ENCODE measurements at places on chromosomes 12 and 14.

- H3K36me3 ChIP-seq = no peaks in the 10 kb centered on the region
- no peak for DNase-seq
- H3K27me3 ChIP-seq = no peaks in the 10 kb centered on the region
- H3K4me3 ChIP-seq = no peak overlapping the region
- no peaks in the 10 kb centered on the region for H3K4me1 ChIP-seq
- no peak overlapping the region for H3K27ac ChIP-seq
Observed at GRCh38 chr12:2492236-2492635, 302.5 kb upstream of the FKBP4 start.

DNA sequence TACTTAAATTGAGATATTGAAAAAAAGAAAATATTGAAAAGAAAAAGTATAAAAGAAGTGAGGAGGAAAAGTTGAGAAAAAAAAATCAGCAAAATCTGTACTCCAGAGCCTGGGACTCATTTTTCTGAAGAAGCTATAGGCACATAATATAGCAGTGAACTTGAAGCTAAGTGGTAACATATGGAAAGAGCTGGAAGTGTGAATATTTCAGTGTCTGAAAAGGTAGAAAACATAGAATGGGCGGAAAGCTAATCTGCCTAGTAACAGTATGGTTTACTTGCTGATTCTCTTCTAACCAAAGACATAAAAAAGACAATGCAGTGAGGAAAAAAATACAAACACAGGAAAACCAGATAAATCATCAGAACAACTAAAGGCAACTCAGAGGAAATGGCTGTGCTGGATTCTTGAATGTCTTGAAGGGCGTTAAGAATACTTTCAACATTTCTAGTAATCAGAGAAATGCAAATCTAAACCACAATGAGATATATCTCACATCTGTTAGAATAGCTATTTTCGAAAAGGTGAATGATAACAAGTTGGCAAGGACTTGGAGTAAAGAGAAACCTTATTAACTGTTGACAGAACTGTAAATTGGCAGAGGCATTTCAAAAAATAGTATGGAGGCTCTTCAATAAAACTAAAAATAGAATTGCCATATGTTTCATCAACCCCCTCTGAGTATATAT lies 784.6 kb downstream of the LRFN5 start:
- H3K27ac ChIP-seq = no peak overlapping the region
- no peaks in the 10 kb centered on the region for H3K27me3 ChIP-seq
- H3K36me3 ChIP-seq = no peaks in the 10 kb centered on the region
- no peak overlapping the region for H3K4me3 ChIP-seq
- no peaks in the 10 kb centered on the region for H3K4me1 ChIP-seq

GRCh38 chr12:116601933-116602810 lies 43.0 kb downstream of the MAP1LC3B2 start:
- no peak overlapping the region for H3K27ac ChIP-seq
- H3K27me3 ChIP-seq = no peaks in the 10 kb centered on the region
- H3K4me1 ChIP-seq = peaks cover 37% of the 10 kb centered on the region
- DNase-seq = no peak

DNA sequence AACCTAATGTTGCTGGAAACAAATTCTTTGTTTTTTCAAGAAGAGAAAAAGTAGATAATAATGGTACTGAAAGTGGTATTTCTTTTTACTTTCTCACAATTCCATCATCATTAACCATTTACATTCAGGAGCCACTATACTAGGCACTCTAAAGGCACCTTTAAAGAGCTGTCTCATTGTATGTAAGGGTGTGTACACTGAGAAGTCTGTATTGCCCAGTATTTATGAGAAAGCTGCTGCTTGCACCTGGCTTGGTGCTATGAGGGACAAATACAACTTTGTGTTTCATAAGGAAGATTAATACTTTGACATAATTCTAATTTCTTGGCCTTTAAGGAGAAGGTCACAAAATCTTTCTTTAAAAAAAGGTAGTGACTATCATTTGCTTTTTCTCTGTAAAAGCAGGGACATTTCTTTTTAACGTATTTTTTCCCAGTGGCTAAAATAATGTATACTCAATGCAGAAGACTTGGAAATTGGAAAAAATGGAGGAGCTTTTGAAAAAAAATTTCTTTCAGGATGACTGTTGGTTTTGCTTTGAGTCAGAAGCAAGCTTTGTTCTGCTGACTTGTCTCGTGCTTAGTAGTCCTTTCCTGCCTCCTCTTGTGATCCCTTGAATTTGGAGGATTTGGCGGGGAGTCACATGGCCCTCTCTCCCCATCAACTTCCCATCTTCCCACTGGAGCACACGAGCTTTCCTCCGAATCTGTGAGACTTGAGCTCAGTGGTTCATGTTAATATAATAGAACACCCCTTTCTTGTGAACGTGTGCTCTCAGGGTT lies 50.1 kb downstream of the RASSF3 start:
- no peaks in the 10 kb centered on the region for H3K36me3 ChIP-seq
- H3K4me1 ChIP-seq = peaks cover 7% of the 10 kb centered on the region
- DNase-seq = no peak
- no peak overlapping the region for H3K27ac ChIP-seq
- no peak overlapping the region for H3K4me3 ChIP-seq

- H3K27me3 ChIP-seq = no peaks in the 10 kb centered on the region
- H3K4me1 ChIP-seq = no peaks in the 10 kb centered on the region
- DNase-seq = no peak
Observed at GRCh38 chr12:110661337-110661972, 27.5 kb downstream of the HVCN1 start.

DNA sequence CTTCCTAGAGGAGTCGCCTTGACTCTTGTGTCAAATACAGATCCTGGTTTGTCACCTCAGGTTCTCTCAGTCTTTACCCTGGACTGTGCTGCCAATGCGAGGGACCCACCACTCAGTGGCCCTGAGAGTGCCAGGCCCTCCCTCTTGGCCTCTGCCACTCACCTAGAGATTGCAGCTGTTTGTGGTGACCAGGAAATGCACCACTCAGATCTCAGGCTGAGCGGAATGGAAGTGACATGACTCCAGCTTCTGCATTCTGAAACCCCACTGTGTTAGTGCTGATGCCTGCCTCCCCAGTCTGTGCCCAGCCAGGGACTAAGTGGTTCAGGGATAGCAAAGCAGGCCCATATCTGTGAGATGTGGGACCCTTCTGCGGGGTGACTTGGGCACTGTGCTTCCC lies 27.8 kb upstream of the NEDD1 start:
- no peak overlapping the region for H3K4me3 ChIP-seq
- no peaks in the 10 kb centered on the region for H3K4me1 ChIP-seq
- no peaks in the 10 kb centered on the region for H3K36me3 ChIP-seq

GRCh38 chr14:29709490-29709889 lies 218.2 kb downstream of the PRKD1 start:
- no peak overlapping the region for H3K4me3 ChIP-seq
- no peak overlapping the region for H3K27ac ChIP-seq
- 0 out of 2 replicates have a peak, but pooled peaks cover 2% of the 10 kb centered on the region for H3K36me3 ChIP-seq
- H3K4me1 ChIP-seq = no peaks in the 10 kb centered on the region
- no peak for DNase-seq

DNA sequence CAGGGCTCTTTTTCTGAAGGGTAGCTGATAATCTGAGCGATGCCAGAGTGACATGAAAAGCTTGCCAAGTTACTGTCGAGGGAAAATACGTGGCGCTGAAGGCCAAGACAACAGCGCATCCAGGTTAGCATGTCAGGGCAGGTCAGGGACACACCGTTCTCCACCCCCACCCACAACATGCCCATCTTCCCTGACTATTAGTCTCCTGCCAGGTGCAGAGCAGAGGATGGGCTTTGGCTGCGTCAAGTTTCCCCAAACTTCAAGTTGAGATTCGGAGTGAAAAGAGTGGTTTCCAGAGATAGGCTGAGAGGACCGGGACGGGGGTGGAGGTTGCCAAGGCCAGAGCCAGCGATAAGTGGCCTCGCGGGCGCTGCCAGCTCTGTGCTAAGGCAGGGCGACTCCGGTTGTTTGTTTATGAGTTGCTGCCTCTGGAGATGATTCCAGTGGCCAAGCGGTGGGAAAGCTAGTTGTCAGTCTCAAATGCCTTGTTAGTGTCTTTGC lies 1.7 kb downstream of the TRHDE start:
- peaks cover 46% of the 10 kb centered on the region for H3K4me1 ChIP-seq
- H3K27ac ChIP-seq = no peak overlapping the region
- H3K27me3 ChIP-seq = peaks cover 38% of the 10 kb centered on the region
- DNase-seq = peak; percentile 36
- H3K36me3 ChIP-seq = no peaks in the 10 kb centered on the region
